ENCODE measurements at places on chromosomes 3 and 15. TPM values are rescaled to one million over a fixed set of nuclear protein-coding genes. Genes with fewer than 3 reads are reported as not detected.
A peak's percentile ranks its signal among the peaks of the same experiment; 100 is the strongest.

Gene HRH1
- 1.4 TPM for total RNA-seq

Gene CCR3
- total RNA-seq = not detected

Gene JMJD7
- 17.6 TPM for total RNA-seq

GRCh38 chr3:41274944-41275668, 75.8 kb downstream of the CTNNB1 start:
- H3K27ac ChIP-seq = no peak overlapping the region
- no peaks in the 10 kb centered on the region for H3K27me3 ChIP-seq
- DNase-seq = no peak
- no peak overlapping the region for H3K4me3 ChIP-seq

- no peaks in the 10 kb centered on the region for H3K27me3 ChIP-seq
- no peak overlapping the region for H3K4me3 ChIP-seq
- H3K27ac ChIP-seq = no peak overlapping the region
- no peaks in the 10 kb centered on the region for H3K4me1 ChIP-seq
- H3K36me3 ChIP-seq = no peaks in the 10 kb centered on the region
Measured at GRCh38 chr3:63390710-63391230, 112.7 kb downstream of the SYNPR start.

DNA sequence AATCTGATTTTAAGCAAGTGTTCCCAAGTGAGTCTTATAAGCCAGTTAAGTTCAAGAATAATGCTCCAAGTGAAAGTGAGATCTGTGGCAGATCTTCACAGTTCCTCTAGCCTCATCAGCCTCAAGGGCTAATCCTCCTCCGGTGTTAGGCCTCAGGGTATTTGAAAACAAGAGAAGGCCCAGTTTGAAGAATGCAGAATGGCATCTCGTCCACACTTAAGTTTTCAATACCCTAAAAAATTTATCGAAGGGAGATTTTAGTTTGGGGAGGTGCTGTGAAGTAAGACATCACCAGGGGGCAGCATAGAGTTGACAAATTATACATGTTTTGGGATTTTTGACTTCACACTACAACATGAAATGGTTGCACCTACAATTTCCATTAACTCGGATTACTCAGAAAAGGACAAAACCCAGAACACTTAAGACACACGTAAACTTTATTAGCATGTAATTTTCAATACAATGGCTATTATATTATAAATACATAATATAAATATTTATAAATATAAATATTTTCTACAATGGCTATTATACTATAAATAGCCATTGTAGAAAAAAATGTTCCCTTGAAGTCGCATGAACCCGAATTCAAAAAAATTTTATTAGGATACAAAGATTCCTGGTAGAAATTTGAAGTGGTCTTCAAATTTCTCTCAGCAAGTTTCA, 2.3 kb upstream of the TMEM266 start:
- H3K4me1 ChIP-seq = peaks cover 23% of the 10 kb centered on the region
- H3K27ac ChIP-seq = no peak overlapping the region
- H3K27me3 ChIP-seq = peaks cover 34% of the 10 kb centered on the region
- DNase-seq = peak; percentile 62
- H3K36me3 ChIP-seq = no peaks in the 10 kb centered on the region
- H3K4me3 ChIP-seq = no peak overlapping the region

DNA sequence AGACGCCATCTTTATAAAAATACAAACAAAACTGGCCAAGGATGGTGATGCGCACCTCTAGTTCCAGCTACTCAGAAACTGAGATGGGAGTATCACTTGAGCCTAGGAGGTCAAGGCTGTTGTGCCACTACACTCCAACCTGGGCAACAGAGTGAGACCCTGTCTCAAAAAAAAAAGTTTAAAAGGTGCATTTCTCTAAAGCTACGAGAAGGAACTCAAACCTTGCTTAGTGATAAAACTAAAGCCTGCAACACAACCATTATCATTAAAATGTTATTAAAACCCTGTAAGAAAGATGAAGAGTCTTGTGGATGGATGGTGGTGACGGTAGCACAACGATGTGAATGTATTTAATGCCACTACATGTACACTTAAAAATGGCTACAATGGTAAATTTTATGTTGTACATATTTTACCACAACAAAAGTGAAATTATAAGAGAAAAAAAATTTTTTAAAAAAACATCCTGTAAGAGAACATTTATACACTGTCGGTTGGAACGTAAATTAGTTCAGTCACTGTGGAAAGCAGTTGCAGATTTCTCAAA, 3.1 kb downstream of the PLD1 start:
- H3K4me1 ChIP-seq = peaks cover 10% of the 10 kb centered on the region
- no peak overlapping the region for H3K4me3 ChIP-seq
- H3K36me3 ChIP-seq = no peaks in the 10 kb centered on the region
- H3K27ac ChIP-seq = no peak overlapping the region

DNA sequence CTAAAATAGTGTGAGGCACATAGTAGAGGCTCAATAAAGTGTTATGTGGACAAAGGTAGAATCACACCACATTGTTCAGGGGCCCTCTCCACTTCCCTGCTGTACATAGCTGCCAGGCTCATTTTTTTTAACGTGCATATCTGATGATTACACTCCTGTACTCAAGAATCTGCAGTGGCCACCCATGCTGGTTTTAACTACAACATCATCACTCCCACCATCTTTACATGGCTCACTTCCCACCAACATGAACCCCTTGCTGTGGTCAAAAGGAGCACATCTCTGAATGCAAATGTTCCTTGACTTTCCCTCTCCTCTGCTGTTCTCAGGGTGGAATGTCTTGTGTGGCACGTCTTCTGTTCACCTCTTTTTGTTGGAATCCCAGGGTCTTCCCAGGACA, 76.7 kb downstream of the FEM1B start:
- H3K27ac ChIP-seq = peak overlapping the region; percentile 47
- DNase-seq = no peak
- H3K36me3 ChIP-seq = peaks cover 4% of the 10 kb centered on the region
- H3K27me3 ChIP-seq = no peaks in the 10 kb centered on the region
- H3K4me1 ChIP-seq = peaks cover 27% of the 10 kb centered on the region
- no peak overlapping the region for H3K4me3 ChIP-seq

GRCh38 chr3:136604961-136605360, 147.2 kb downstream of the STAG1 start:
- no peak overlapping the region for H3K27ac ChIP-seq
- peaks cover 4% of the 10 kb centered on the region for H3K4me1 ChIP-seq
- H3K36me3 ChIP-seq = peaks cover 24% of the 10 kb centered on the region

DNA sequence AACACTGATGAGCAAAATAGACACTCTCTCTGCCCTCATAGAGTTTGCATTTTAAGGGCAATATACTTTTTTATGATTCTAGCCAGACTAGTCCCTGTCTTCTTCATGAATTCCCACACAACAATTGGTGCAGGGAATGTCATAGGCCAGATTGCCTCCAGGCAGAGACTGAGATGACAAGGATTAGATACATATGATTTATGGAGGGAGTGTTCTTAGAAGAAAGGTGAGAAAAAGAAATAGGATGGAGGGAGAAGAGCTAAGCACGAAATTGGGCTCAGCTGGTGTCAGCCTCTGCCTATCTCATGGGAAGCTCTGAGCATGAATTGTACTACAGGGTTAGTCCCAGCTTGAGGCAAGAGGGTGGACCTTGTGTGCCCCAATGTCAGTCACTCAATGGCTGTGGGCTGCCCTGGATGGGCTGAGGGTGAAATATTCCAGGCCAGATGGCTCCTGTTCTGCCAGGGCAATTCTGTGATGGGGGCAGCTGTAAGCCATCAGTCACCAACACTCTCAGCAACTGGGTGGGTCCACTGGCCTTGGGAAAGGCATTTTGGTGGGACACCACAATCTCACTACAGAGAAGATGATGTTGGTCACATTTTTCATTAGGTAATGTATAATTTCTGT, 31.1 kb downstream of the EIF1B start:
- DNase-seq = no peak
- no peak overlapping the region for H3K27ac ChIP-seq
- no peak overlapping the region for H3K4me3 ChIP-seq
- peaks cover 5% of the 10 kb centered on the region for H3K27me3 ChIP-seq
- peaks cover 17% of the 10 kb centered on the region for H3K4me1 ChIP-seq

GRCh38 chr15:31262143-31262530, 64.5 kb upstream of the KLF13 start:
- no peaks in the 10 kb centered on the region for H3K36me3 ChIP-seq
- peaks cover 2% of the 10 kb centered on the region for H3K27me3 ChIP-seq

DNA sequence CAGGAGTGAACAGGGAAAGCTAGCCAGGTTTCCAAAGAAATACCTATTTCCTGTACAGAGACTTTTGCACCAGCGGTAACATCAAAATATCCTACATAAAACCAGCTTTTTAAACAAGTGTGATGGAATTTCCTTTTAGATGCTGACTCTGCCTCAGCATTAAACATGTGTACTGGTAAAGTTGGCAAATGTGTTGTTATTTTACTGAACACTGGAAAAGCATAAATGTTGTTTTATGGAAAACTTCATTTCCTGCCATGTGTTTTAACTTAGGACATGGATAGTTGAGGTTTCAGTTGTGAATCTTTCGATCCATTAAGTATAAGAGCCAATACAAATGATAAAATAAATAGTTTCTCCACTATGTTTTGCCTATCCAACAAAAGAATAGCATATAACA, 15.7 kb downstream of the OXNAD1 start:
- H3K36me3 ChIP-seq = peaks cover 44% of the 10 kb centered on the region
- H3K27ac ChIP-seq = no peak overlapping the region
- H3K27me3 ChIP-seq = no peaks in the 10 kb centered on the region

DNA sequence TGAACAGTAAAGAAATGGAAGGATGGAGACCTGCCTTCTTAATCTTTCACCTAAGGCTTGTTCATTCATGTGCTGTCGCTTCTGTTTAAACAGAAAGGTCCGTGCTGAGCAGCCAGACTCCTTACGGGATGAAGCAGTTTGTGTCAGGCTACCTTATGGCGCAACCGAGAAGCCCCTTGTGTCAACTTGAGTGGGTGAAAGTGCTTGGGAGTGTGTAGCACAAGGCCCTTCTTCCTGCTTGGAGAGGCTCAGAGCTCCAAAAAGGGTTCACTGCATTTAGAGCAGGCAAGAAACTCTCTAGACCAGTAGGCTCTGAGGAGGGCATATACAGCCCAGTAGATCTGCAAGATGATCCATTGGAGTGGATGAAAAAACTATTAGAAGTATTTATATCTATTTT, 16.0 kb downstream of the CAPN3 start:
- no peaks in the 10 kb centered on the region for H3K27me3 ChIP-seq
- H3K4me3 ChIP-seq = no peak overlapping the region
- H3K36me3 ChIP-seq = peaks cover 3% of the 10 kb centered on the region
- H3K4me1 ChIP-seq = no peaks in the 10 kb centered on the region
- H3K27ac ChIP-seq = no peak overlapping the region

DNA sequence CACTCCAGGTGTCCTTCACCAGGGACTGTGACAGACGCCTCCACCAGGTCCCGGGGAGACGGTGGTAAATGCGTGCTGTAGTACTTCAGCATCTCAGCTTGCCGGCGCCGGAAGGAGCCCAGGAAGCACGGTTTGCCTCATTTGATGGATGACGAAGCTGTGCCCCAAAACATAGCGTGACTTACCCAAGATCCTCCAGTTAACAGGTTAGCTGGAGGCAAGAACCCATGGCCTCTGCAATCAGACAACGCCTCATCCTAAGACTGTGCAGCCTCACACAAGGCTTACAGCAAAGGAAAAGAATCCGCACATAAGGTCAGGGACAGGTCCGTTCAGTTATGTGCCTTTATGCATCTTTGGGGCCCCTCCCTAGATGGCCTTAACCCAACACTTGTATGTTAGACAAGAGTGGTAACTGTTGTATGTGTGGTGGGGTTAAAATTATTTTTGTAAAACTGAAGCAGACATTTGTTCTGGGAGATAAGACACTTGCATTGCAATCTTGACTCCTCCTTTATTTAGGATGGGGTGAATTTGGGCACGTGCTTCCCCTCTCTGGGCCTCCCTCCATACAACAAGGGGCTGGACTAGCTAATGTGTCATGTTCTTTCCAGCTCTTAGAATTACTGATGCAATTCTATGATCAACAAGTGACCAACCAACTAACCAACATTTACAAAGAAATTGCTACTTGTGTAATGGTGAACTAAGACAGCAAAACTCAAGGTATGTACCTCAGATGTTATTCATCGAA, 39.4 kb downstream of the VGLL4 start:
- peaks cover 54% of the 10 kb centered on the region for H3K4me1 ChIP-seq
- peaks cover 32% of the 10 kb centered on the region for H3K36me3 ChIP-seq
- DNase-seq = no peak
- H3K27me3 ChIP-seq = no peaks in the 10 kb centered on the region
- H3K4me3 ChIP-seq = no peak overlapping the region
- H3K27ac ChIP-seq = no peak overlapping the region

DNA sequence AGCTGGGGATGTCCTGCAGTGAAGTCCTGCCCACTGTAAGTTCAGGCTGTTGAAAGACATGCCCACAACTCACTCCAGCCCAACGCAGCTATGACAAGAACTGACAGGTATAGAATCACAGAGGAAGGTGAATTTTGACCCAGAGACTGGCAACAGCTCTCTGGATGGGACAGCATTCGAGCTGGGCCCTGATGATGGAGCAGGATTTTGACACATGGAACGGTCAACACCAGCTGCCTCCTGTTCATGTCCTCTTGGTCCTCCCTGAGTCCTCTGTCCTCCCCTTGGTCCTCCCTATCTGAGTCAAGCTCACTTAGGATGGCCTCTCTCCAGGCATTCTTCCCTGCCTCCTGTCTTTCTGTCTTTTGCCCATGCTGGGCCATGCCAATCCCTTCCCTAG, 15.2 kb upstream of the ACAN start:
- H3K36me3 ChIP-seq = no peaks in the 10 kb centered on the region
- H3K27ac ChIP-seq = no peak overlapping the region

DNA sequence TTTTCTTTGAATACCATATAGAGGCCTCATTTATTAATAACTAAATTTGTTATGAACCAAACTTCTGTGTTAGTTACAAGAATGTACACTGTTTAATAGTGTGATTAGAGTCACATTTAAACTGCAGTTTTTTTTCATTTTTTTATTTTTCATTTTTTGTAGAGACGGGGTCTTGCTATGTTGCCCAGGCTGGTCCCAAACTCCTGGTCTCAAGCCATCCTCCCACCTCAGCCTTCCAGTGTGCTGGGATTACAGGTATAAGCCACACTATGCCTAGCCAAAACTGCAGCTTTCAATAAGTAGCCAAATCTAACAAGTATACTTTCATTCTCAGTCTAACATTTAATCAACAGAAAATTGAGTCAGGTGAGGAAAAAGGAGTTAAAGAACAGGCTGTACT, 10.2 kb upstream of the ATP11B start:
- no peak overlapping the region for H3K4me3 ChIP-seq
- H3K27me3 ChIP-seq = peaks cover 12% of the 10 kb centered on the region
- no peaks in the 10 kb centered on the region for H3K36me3 ChIP-seq
- peaks cover 4% of the 10 kb centered on the region for H3K4me1 ChIP-seq
- H3K27ac ChIP-seq = no peak overlapping the region
- DNase-seq = no peak

Data from activated CD4-positive, alpha-beta T cell treated with anti-CD3 and anti-CD28 coated beads for 36 hours (primary cell).